ENCODE measurements at places on chromosomes 6 and 20.

GRCh38 chr20:57435105-57435497, 43.9 kb downstream of the RBM38 start:
- no peak for DNase-seq

GRCh38 chr6:151108548-151108947, 131.2 kb upstream of the AKAP12 start:
- no peak for DNase-seq

- no peak for DNase-seq
Observed at GRCh38 chr6:165987483-165988301, 180.0 kb downstream of the TBXT start.

- no peak for DNase-seq
Observed at GRCh38 chr20:14334306-14334930, 3.0 kb downstream of the FLRT3 start.

DNA sequence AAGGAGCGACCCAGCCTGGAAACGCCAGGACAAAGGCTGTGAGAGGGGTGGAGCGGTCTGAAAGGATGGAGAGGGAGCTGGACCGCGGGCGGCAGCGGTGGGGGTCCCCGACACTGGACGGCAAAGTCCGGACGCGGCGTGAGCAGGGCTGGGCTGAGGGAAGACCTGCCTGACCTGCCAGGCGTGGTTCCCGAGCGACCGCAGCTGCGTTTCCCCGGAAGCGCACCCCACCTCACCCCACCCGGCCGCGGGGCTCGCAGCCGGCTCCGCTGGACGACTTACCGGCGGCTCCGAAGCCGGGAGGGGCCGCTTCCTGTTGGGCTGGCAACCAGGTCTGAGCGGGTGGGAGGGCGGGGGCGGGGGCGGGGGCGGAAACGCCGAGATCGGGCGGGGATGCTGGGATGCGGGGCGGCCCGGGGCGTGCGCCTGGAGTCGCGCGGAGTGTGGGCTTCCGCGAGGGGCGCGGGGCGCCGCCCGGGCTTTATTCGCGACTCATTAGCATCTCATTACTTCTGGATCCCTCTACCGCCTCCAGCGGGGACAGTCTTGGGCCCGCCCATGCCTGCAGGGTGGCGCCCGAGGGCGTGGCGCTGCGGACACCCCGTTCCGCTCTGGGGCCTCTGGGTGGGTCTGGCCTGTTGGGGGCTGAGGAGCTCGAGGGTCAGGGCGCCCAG, at the start of gene MICAL1:
MICAL1 (minus strand) TSS at position 336 of the 674 bp plus-strand sequence. CDS start 1,576 bp downstream, outside the sequence.
- peak; percentile 36 for DNase-seq

- no peak for DNase-seq
Observed at GRCh38 chr6:166411271-166411670, 28.5 kb upstream of the MPC1 start.

- peak; percentile 15 for DNase-seq
Observed at GRCh38 chr6:129774697-129775447, 64.9 kb upstream of the ARHGAP18 start.

DNA sequence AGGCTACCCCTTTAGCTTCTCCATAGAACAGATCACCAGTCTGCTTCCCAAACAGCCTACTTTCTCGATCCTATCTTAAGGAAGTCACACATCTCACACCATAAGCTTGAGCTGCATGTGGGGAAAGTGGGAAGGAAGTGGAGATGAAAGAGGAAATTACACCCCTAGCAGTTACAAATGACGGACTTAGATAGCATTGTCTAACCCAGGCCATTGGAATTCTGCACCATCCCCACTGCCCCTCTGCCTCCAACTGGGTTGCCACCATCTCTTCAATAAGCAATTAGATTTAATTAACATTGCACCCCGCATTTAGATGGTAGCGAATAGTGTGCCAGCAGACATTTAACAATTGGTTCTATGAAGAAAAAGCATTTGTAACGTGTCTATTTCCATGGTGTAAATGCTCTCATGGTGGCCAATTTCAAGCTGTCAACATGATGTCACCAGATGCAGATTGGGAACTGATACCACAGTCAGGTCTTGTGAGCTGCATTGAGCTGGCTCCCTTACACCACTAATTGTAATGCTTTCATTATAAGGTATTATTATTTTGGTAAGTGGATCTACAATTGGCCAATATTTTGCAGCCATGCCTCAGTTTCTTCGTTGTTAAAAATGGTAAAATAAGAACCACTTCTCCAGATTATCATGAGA, 124.7 kb downstream of the CD24 start:
- no peak for DNase-seq

DNA sequence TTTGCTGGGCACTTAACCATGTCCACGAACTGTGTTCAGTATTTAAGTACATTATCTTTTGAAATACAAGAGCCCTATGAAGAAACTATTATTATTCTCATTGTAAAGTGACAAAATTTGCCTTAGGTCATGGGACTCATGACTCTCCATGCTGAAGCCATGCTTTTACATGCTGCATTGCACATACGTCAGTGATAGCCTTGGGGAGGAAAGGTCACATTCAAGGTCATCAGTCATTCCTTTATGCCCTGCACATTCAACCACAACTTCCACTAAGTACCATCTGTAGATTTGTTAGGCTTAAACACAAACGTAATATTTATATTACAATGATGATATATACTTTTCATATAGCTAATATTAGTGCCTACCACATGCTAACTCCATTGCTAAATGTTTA, 292.7 kb downstream of the TBC1D7 start:
- DNase-seq: no peak

GRCh38 chr20:50429412-50429811, 80.8 kb upstream of the PTPN1 start:
- DNase-seq: no peak

- no peak for DNase-seq
Observed at GRCh38 chr20:45878076-45878761, 2.8 kb upstream of the ZSWIM1 start.

- DNase-seq: no peak
Observed at GRCh38 chr6:73073238-73073637, 152.1 kb downstream of the KHDC1L start.

GRCh38 chr6:169962604-169963469, 211.4 kb downstream of the ERMARD start:
- no peak for DNase-seq

- no peak for DNase-seq
Observed at GRCh38 chr20:10536531-10536930, 101.4 kb downstream of the SLX4IP start.

DNA sequence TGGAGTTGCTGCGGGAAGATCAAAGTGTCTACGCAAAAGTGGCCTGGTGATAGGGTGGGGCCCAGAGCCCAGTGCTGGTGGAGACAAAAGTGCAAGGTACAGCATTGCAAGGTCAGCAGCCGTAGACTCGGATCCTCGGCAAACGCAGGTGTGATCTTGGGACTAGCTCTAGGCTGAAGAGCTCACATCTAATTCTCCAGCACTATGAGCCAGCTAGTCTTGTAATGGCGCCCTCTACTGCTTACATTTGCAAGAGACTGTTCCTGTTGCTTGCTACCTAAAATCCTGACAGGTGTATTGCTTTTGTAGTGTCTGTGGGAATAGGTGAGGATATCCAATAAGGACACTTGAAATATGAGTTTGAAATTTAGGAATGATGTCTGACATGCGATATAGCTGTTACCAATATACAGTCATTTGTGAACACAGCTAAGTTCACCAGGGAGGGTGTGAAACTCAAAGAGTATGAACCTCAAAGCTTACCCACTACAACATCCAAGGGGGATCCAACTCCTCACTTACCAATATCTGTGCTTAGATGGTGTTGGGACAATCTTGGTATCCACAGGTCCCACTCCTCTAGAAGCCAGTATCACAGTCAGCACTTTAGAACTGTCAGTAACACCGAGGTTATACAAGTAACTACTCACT, 58.4 kb downstream of the PDE7B start:
- peak; percentile 3 for DNase-seq

DNA sequence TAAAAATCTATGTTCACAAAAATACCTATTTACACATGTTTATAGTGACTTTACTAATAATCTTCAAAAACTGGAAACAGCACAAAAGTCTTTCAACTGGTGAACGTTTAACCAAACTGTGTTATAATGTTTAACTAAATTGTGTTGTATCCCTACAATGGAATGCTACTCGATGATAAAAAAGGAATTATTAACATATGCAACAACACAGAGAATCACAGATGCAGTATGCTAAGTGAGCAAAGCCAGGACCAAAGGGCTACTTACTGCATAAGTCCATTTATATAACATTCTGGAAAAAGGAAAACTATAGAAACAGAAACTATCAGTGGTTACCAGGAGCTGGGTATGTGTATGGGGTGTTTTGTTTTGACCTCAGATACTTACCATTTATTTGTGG, 602.2 kb upstream of the BTBD3 start:
- no peak for DNase-seq

DNA sequence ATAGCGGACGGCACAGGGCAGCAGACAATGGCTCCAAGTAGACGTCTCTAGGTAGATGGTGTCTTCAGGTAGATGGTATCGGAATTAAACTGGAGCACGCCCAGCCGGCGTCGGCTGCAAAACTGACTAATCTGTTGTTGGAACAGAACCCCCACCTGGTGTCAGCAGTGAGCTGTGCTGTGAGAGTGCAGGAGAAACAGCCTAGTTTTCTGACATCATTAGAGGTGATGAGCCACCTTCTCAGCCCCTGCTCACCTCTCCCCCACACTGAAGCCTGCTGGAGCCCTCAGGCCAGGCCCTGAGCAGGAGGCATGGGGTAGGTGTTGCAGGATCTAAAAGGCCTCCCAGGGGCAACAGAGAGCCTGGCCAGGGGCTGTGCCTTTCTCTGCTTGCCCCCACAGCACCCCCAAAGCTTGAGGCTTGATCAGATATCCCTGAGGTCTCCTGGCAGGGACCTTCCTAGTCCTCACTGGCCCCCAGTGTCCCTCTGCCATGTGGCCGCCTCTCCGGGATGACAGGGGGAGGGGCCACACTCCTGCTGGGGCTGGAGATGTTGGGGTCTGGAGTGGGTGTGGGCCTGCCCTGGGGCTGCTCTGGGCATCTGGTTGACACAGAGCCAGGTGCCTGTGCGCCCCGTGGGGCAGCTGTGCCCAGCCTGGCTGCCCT, 6.9 kb upstream of the HELZ2 start:
- DNase-seq: peak; percentile 42

GRCh38 chr6:135004399-135004798, 50.2 kb downstream of the HBS1L start:
- no peak for DNase-seq

- no peak for DNase-seq
Observed at GRCh38 chr6:31730631-31731086, 1.6 kb upstream of the DDAH2 start.

DNA sequence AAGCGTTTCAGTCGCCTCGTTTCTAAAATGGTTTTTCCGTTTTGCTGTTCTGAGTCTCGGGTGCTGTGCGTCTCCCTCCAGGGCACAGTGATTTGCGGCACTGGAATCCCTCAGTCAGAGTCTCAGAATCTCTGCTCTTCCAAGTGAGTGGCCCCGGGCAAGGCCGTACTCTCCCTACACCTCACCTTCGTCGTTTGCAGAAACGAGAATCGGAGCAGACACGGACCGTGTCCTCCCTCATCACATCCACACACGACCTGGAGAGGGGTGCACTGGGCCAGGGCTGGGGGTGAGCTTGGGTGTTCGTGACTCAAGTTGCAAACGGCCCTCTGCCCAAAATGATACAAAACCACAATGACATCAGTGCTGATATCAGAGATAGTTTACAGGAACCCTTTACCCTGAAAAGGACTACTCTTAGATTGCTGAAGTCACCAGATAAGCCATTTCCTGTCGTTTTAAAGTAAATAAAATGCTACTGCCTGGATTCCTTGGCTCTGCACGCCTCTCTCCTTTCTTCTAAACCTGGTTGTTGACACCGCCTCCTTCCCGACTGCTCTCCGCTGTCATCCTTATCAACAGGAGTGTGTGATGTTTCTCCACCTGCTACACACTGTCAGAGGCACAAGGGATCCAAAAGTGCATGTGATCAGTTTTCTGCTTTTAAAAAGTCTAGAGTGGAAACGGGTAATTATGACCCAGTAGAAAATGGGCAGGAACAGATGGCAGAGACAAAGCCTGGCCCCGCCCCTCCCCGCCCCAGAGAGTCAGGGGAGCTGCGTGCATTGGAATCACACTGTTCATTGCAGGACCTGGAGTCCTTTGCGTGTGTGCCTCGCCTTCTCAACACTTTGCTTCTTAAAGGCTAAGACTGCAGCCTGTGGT, 38.4 kb downstream of the KIF25 start:
- DNase-seq: no peak

GRCh38 chr6:11702500-11703130, 76.0 kb downstream of the ADTRP start:
- DNase-seq: no peak

GRCh38 chr20:62558779-62559178, 83.0 kb upstream of the GATA5 start:
- no peak for DNase-seq

DNA sequence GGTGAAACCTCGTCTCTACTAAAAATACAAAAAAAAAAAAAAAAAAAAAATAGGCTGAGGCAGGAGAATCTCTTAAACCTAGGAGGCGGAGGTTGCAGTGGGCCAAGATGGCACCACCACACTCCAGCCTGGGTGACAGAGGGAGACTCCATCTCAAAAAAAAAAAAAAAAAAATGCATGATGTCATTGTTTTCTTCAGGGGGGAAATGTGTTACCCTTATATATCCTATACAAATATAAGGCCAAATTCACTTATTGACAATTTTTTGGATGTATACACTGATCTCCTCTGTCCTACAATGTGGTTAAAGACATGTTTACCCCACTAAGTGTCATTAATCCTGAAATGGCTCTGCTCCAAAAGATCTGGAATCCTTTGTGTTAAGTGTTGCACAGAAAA, 73.1 kb downstream of the TPBG start:
- DNase-seq: no peak

DNA sequence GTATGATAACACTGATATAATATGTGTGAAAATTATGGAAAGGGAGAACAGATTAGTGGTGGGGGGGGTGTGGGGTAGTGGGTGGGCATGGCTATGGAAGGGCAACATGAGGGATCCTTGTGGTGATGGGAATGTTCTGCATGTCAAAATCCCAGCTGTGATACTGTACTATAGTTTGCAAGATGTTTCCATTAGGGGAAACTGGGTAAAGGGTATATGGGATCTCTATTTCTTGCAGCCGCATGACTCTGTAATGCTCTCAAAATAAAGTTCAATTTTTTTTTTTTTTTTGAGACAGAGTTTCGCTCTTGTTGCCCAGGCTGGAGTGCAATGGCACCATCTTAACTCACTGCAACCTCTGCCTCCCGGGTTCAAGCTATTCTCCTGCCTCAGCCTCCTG, 14.3 kb downstream of the ZBTB2 start:
- no peak for DNase-seq

GRCh38 chr6:14711056-14711703, 534.7 kb upstream of the JARID2 start:
- no peak for DNase-seq

GRCh38 chr6:165042912-165043311, 266.5 kb downstream of the C6orf118 start:
- no peak for DNase-seq

DNA sequence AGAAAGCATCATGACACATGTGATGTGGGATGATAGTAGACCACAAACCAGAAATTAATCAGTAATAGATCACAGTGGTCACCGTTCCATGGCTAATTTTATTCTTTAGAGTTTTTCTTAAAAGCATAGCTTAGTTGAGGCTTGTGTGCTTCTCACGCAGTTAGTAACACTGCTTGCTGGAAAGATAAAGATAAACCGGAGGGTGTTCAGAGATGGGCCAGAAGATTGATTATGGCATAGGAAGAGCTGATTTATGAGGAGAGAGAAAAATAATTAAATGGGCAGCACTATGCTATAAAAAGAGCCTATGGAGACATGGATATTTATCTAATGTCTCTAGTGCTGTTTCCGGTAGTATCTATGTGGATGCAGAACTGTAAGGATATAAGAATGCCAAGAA, 173.6 kb downstream of the MMS22L start:
- no peak for DNase-seq
